ENCODE measurements at places on chromosomes 2 and 18.

DNA sequence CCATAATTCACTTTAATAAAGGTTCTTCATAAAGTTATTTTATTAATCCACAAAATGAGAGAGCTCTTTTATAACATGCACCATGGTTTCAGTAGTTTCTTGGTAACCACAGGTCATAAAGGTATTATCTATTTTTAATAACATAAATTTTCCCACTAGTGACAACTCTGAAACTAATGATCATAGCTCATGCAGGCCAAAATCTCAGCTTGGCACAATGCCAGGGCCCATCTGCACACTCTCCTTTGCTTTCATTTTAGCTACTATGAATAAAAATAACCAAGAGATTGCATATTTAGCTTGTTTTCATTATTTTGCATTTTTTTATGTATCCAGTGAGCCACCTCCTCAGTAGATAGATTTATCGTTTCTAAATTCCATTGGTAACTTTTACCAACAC, 691.8 kb upstream of the CHAC2 start:
- no peak for DNase-seq

GRCh38 chr2:200399046-200399445, 92.6 kb downstream of the SPATS2L start:
- DNase-seq: peak; percentile 74

GRCh38 chr2:85591563-85591962, 4.0 kb upstream of the RNF181 start:
- DNase-seq: no peak

DNA sequence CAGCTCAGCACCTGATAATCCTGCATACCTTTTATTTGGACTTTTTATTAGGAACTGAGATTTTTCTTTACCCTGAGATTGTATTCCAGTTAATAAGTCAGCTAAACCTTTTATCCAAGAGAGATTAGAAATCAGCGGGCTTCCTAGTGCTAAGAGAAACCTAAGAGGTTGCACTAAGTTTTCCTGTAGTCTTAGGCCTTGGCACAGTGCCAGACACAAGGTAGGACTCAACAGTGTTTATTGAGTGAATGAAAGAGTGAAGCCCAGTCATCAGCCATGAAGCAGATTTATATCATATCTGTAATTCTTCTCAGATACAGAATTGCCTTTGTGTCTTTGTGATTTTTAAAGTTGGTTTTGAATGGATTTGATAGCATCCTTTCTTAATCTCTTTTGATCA, 13.6 kb downstream of the OTX1 start:
- DNase-seq: no peak

- no peak for DNase-seq
Measured at GRCh38 chr2:36408198-36408703, 52.7 kb downstream of the CRIM1 start.

DNA sequence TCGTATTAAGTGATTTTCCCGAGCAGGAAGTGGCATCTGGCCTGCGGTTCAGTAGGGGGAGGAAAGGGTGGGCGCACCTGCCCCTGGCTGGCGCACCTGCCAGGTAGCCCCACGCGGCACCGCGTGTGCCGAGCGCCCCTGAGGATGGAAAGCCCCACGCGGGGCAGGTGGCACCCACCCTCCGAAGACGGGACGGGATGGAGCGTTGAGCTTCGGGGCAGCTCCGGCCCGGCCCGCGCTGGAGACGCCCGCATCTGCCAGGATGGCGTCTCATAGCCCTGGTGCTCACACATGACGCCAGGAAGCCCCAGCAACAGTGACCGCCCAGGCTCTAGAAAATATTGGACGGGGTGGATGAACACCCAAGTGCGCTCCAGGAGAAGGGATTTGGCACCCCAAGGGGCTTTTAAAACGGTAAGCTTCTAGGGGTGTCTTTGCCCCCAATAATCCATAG, 2.5 kb upstream of the NFATC1 start:
- DNase-seq: no peak

GRCh38 chr18:48213791-48214190, 195.4 kb downstream of the ZBTB7C start:
- no peak for DNase-seq

GRCh38 chr2:19801367-19802080, 100.3 kb downstream of the TTC32 start:
- peak; percentile 95 for DNase-seq

DNA sequence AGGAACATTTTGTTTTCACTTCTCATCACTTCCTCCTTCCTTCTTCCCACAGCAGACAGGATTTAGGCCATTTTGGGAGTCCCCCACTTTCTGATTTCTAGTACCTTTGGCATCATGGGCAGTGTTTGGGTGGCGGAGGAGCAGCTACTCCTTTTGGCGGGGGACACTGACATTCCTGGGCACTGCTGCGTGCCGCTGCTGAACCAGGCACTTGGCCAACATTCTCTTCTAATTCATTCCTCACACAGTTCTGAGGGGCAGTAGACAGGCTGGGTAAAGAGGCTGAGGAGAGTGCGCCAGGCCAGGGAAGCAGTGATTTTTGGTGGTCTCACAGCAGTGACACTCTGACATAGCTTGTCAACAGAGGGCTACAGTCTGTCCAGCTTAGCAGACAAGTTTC, 270.2 kb downstream of the LOXHD1 start:
- no peak for DNase-seq

GRCh38 chr2:134268265-134268664, 14.4 kb downstream of the MGAT5 start:
- no peak for DNase-seq

GRCh38 chr18:58255701-58256311, 211.8 kb downstream of the NEDD4L start:
- no peak for DNase-seq
